ENCODE measurements at places on chromosomes 5 and 9.

GRCh38 chr5:16406023-16406422 is 59.6 kb downstream of the ZNF622 start:
- no peak overlapping the region for H3K27ac ChIP-seq
- H3K27me3 ChIP-seq, result no peaks in the 10 kb centered on the region
- no peak for DNase-seq
- no peak overlapping the region for H3K4me3 ChIP-seq

DNA sequence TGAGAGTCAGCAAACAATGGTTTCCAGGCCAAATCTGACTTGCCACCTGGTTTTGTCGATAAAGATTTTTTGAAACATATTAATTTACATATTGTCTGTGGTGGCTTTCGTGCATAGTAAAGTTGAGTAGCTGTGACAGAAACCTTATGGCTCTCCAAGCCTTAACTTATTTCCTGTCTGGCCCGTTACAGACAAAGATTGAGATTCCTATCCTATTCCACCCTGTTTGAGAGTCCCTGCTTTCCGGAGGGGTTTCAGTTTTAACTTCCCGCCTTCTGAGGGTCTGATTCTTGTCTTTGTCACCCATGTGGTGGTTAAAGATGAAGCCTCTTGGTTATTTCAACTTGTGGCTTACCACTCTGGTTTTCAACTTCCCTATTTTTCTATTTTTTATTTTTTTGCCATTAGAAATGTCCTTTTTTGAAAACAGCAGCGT is 11.4 kb downstream of the OTULIN start:
- no peak overlapping the region for H3K4me3 ChIP-seq
- H3K27me3 ChIP-seq, result no peaks in the 10 kb centered on the region
- peaks cover 15% of the 10 kb centered on the region for H3K4me1 ChIP-seq
- no peak overlapping the region for H3K27ac ChIP-seq
- peaks cover 16% of the 10 kb centered on the region for H3K36me3 ChIP-seq
- no peak for DNase-seq

GRCh38 chr5:96067894-96068614 is 106.4 kb upstream of the ELL2 start:
- DNase-seq, result peak; percentile 95
- no peaks in the 10 kb centered on the region for H3K27me3 ChIP-seq
- H3K27ac ChIP-seq, result peak overlapping the region; percentile 89
- H3K36me3 ChIP-seq, result no peaks in the 10 kb centered on the region
- no peak overlapping the region for H3K4me3 ChIP-seq

DNA sequence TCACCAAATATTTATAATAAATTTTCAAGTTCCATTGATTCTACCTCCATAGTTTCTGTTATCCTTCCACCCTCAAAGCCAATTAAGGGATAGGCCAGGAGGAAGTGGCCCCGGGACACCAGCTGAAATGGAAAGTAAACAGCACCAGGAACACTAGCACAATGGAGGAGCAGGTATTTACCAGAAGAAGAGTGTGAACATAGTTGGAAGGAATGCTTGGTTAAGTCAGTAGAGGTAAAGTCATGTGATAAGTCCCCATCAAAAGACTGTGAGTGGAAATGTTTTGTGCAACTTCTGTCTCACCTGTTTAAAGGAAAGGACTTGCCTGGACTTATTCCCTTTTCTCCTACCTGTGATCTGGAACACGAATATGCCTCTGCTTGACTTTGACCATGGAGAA is 146.7 kb upstream of the RAI14 start:
- no peaks in the 10 kb centered on the region for H3K27me3 ChIP-seq
- DNase-seq, result no peak
- H3K36me3 ChIP-seq, result no peaks in the 10 kb centered on the region

DNA sequence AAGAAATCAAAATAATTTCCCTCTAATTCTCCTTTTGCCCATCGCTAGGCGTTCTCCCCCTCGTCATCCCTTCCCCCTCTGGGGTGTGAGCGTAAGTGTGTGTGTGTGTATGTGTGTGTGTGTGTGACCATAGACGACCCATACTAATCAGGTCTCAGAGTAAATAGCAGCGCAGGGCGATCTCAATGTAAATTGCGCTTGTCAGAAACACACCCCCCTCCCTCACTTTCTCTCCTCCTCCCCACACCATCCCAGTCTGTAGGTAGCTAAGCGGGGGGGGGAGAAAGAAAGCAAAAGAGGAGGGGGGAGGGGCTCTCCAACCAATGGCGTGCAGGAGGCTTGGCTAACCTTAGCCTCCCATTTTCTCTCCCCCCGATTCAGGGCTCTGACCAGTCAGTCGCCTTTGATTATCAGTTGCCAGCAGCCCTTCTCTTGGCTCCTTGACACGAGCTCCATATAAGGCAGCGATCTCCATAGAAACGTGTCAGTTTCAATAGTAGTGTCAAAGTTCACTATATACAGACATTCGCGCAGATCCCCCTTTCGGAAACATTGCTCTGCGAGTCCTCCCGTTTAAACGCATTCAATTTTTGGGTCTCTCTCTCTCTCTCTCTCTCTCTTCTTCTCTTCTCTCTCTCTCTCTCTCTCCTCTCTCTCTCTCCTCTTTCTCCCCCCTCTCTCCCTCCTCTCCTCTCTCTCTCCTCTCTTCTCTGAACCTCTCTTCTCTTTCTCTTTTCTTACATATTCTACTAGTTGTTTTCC is at the start of gene NR2F1:
NR2F1 (plus strand) TSS at position 546 of the 762 bp plus-strand sequence. CDS start 1,802 bp downstream, outside the sequence.
- no peaks in the 10 kb centered on the region for H3K27me3 ChIP-seq
- peak within 1 kb of the TSS; percentile 97 for H3K27ac ChIP-seq
- peak; percentile 99 for DNase-seq
- peak within 1 kb of the TSS; percentile 99 for H3K4me3 ChIP-seq

DNA sequence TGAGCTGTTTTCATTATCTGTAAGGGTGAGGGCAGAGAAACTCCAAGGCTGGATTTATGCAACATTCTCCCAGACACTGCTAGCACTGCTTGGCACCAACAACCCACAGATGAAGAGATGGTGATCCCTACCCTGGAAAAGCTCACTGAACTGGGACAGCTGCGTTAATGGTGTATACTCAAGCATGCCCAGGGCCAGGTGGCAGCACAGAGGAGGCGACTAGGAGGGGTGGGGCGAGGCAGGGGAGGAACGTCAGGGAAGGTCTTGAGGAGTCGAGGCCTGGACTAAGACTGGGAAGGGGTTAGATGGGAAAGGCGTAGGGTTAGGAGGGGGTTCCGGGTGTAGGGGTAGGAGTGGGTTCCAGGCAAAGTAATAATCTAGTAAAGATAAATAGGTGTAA is 73.1 kb upstream of the TBC1D9B start:
- H3K27me3 ChIP-seq, result no peaks in the 10 kb centered on the region
- H3K27ac ChIP-seq, result no peak overlapping the region
- no peaks in the 10 kb centered on the region for H3K4me1 ChIP-seq
- peaks cover 12% of the 10 kb centered on the region for H3K36me3 ChIP-seq
- DNase-seq, result no peak

- peak; percentile 87 for DNase-seq
- H3K27me3 ChIP-seq, result no peaks in the 10 kb centered on the region
- no peaks in the 10 kb centered on the region for H3K36me3 ChIP-seq
- H3K4me1 ChIP-seq, result peaks cover 41% of the 10 kb centered on the region
These were observed 11.0 kb upstream of the TRAF1 start for GRCh38 chr9:120937596-120937995.

GRCh38 chr9:133932633-133933032 is 59.5 kb downstream of the VAV2 start:
- no peak for DNase-seq
- H3K4me3 ChIP-seq, result no peak overlapping the region
- no peaks in the 10 kb centered on the region for H3K27me3 ChIP-seq
- H3K36me3 ChIP-seq, result peaks cover 4% of the 10 kb centered on the region
- peaks cover 17% of the 10 kb centered on the region for H3K4me1 ChIP-seq

DNA sequence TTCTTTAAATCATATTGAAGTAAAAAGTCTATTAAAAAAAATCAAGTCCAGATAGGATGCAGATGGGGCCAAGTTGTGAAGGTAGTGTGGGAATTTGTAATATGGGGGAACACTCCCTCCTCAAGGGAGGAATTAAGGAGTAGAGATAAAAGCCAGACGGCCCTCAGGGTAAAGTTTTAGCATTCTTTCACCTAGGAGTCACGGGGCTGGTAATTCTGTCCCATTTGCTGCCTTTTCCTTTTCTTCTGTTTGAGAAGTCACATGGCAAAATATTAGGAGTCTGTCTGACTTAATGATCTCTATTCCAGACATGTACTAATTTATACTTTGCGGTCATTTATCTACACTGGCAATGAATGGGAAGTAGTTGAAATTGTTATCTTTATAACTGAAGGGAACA is 61.9 kb downstream of the SNX24 start:
- no peaks in the 10 kb centered on the region for H3K36me3 ChIP-seq
- no peak overlapping the region for H3K4me3 ChIP-seq
- H3K4me1 ChIP-seq, result peaks cover 2% of the 10 kb centered on the region
- no peak overlapping the region for H3K27ac ChIP-seq

DNA sequence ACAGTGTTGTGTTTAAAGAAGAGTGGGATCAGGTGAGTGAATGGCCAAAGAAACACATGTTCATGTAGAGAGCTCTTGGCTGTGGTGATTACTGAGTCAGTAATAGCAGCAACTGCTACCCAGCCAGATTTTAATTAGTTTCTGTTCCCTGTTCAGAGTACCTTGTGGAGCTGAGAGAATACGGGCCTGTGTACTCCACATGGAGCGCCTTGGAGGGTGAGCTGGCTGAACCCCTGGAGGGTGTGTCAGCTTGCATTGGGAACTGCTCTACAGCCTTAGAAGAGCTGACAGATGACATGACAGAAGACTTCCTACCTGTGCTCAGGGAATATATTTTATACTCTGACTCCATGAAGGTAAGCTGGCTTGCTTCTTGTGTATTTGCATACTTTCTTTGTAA is 52.3 kb downstream of the SLC46A2 start:
- peaks cover 20% of the 10 kb centered on the region for H3K36me3 ChIP-seq
- H3K4me3 ChIP-seq, result no peak overlapping the region
- no peaks in the 10 kb centered on the region for H3K4me1 ChIP-seq
- no peak overlapping the region for H3K27ac ChIP-seq
- H3K27me3 ChIP-seq, result no peaks in the 10 kb centered on the region

DNA sequence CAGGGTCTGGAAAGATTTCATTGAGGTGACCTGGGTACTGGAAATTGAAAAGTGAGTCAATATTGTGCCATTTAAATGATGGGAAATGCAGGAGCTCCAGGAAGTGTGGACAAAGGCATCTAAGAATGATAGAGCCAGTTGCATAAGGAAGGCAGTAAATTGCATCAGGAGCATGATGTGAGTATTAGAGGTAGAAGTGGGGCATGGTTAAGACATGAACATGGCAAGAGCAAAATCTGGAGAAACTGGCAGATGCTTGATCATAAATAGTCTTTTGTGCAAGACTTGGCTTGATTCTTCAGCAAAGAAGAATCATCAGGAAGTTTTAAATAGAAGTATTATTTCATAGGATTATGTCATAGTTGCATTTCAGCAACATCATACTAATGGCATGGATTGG is 157.4 kb upstream of the PUM3 start:
- H3K27ac ChIP-seq, result no peak overlapping the region
- H3K36me3 ChIP-seq, result no peaks in the 10 kb centered on the region
- no peaks in the 10 kb centered on the region for H3K27me3 ChIP-seq

- no peak overlapping the region for H3K4me3 ChIP-seq
- H3K27ac ChIP-seq, result no peak overlapping the region
- DNase-seq, result no peak
- no peaks in the 10 kb centered on the region for H3K27me3 ChIP-seq
- no peaks in the 10 kb centered on the region for H3K36me3 ChIP-seq
These were observed 2.4 kb downstream of the ANKRD31 start for GRCh38 chr5:75234251-75234650.

- no peak for DNase-seq
- H3K36me3 ChIP-seq, result no peaks in the 10 kb centered on the region
- no peak overlapping the region for H3K27ac ChIP-seq
- H3K27me3 ChIP-seq, result no peaks in the 10 kb centered on the region
These were observed 12.4 kb downstream of the FAM200C start for GRCh38 chr5:160387445-160387844.

DNA sequence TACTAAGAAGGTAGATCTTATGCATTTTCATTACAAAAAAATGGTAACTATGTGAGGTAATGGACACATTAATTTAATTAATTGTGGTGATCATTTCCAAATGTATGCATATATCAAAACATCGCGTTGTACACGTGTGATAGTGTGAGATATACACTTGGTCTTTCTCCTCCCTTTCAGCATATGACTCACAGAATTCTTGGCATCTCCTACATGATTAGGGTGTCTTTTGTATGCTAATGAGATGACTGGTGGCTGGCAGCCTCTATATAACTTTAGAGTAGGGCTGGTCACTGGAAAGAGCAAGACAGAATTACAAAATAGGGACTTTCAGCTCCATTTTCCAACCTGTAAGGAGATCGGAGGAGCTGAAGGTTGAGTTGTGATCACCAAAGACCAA is 1167.6 kb downstream of the CDH12 start:
- peak; percentile 28 for DNase-seq
- peaks cover 1% of the 10 kb centered on the region for H3K4me1 ChIP-seq

- H3K4me3 ChIP-seq, result no peak overlapping the region
- H3K36me3 ChIP-seq, result peaks cover 4% of the 10 kb centered on the region
- DNase-seq, result no peak
- no peaks in the 10 kb centered on the region for H3K27me3 ChIP-seq
These were observed 24.3 kb downstream of the BOD1 start for GRCh38 chr5:173592050-173592669.

DNA sequence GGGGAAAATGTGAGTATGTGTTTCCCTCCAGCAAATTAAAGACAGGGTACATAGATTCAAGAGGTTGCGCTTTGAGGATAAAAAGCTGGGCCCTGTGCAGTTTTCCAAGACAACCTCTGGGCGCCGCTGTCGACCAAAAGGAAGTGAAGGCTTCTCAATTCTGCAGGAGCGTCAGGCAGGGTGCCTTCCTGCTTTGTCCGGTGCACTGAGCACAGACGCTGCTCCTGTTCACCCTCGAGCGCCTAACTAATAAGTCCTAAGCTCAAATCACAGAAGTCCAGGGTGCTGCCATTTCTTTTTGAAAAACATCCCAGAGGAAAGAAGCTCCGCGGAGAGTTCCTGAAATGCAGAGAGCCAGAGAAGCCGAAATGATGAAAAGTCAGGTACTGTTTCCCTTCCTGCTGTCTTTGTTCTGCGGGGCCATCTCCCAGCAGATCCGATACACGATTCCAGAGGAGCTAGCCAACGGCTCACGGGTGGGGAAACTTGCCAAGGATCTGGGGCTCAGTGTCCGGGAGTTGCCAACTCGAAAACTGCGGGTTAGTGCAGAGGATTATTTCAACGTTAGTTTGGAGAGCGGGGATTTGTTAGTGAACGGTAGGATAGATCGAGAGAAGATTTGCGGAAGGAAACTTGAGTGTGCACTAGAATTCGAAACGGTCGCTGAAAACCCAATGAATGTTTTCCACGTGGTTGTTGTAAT is at the start of gene PCDHGB1:
PCDHGB1 (plus strand) TSS at position 183 of the 703 bp plus-strand sequence; CDS start at position 345, 162 bp downstream.
- H3K4me1 ChIP-seq, result no peaks in the 10 kb centered on the region
- no peaks in the 10 kb centered on the region for H3K27me3 ChIP-seq
- H3K36me3 ChIP-seq, result peaks cover 3% of the 10 kb centered on the region

- no peak overlapping the region for H3K4me3 ChIP-seq
- H3K27ac ChIP-seq, result no peak overlapping the region
- H3K36me3 ChIP-seq, result no peaks in the 10 kb centered on the region
- no peak for DNase-seq
- peaks cover 9% of the 10 kb centered on the region for H3K27me3 ChIP-seq
These were observed 147.5 kb upstream of the ALDH1B1 start for GRCh38 chr9:38244971-38245370.
